ENCODE measurements at places on chromosomes 7 and 10. TPM values are rescaled to one million over a fixed set of nuclear protein-coding genes. Genes with fewer than 3 reads are reported as not detected.
A peak's percentile ranks its signal among the peaks of the same experiment; 100 is the strongest.

- no peak for DNase-seq
Measured at GRCh38 chr10:100349672-100350071, 2.6 kb downstream of the SCD start.

GRCh38 chr10:112524641-112525040 is 77.6 kb downstream of the VTI1A start:
- peak; percentile 16 for DNase-seq

DNA sequence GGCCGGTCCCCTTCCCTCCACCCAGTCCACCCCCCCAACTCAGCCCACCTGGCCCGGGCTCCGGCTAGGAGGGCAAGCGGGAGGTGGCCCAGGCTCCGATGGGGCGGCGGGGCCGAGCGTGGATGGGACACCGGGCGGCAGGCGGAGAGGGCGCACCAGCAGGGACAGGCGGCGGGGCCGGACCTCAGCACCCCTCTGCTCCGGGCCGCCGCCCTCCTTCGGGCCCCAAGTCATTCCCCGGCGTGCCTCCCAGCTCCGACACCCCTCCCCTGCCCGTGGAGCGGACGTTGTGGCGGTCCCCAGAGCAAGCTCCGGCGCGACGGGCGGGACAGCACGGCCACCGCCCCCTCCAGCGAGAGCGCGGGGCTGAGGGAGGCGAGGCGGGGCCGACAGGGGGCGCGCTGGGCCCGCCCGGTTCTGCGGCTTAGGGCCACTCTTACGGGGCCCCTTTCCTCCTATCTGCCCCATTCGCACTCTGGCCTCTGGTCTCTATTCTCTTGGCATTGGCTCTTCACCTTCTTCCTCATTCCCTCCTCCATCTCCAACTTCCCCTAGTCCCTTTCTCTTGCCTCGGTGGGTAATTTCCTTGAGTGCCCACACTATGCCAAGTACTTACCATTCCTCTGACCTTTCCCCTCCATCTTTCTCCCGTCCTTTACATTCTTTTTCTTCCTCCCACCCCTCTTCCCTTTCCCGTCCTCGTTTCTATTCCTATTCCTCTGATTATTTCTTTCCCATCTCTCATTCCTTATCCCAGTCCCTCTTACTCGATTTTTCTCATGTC is 701 bp upstream of the GBX1 start:
- DNase-seq = peak; percentile 15

Gene NFKB2
- 20.7 TPM for total RNA-seq

Gene CUZD1
- 0.02 TPM for total RNA-seq
